ENCODE measurements at places on chromosomes 3 and 15. TPM values are rescaled to one million over a fixed set of nuclear protein-coding genes. Genes with fewer than 3 reads are reported as not detected.

Gene TUSC2
- 38.6 TPM for total RNA-seq

Gene POTEB
- not detected for total RNA-seq

Gene LRRN1
- 0.08 TPM for total RNA-seq

Gene FOXB1
- not detected for total RNA-seq

Gene HIGD2B
- not detected for total RNA-seq

Gene LRRC31
- not detected for total RNA-seq

Gene SLC2A2
- not detected for total RNA-seq

Gene ZNF621
- total RNA-seq, result 7.0 TPM

Gene TBL1XR1
- total RNA-seq, result 66.8 TPM

Gene RCN2
- total RNA-seq, result 74.5 TPM

Gene SLC6A20
- total RNA-seq, result not detected

Gene ITIH3
- not detected for total RNA-seq

Gene HGD
- not detected for total RNA-seq

Gene SPG21
- total RNA-seq, result 74.1 TPM

Gene TLR9
- total RNA-seq, result not detected

Gene CAPN3
- total RNA-seq, result 1.6 TPM

Gene SCN5A
- total RNA-seq, result under 0.01 TPM

Gene THAP10
- total RNA-seq, result 7.2 TPM

Gene RLBP1
- total RNA-seq, result not detected

Gene KLF15
- total RNA-seq, result not detected

Gene RAD51
- total RNA-seq, result 15.0 TPM
